ENCODE measurements at places on chromosomes 6 and 20.
A peak's percentile ranks its signal among the peaks of the same experiment; 100 is the strongest.

GRCh38 chr6:45921691-45922281 is 93.9 kb downstream of the CLIC5 start:
- DNase-seq: peak; percentile 64

GRCh38 chr20:12564979-12565378 is 443.8 kb upstream of the SPTLC3 start:
- DNase-seq: no peak

GRCh38 chr20:35467339-35468224 is 12.2 kb downstream of the CEP250 start:
- peak; percentile 63 for DNase-seq

- DNase-seq: no peak
Measured at GRCh38 chr6:75524322-75524972, 30.8 kb upstream of the FILIP1 start.

GRCh38 chr20:52847731-52848359 is 124.3 kb upstream of the TSHZ2 start:
- DNase-seq: no peak

DNA sequence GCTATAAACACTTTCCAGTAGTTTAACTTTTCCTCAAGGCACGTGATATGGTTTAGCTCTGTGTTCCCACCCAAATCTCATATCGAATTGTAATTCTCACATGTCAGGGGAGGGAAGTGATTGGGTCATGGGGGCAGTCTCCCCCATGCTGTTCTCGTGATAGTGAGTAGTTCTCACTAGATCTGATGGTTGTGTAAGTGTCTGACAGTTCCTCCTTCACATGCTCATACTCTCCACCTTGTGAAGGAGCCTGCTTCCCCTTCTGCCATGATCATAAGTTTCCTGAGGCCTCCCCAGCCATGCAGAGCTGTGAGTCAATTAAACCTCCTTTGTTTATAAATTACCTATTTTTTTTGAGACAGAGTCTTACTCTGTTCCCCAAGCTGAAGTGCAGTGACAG is 127.9 kb downstream of the DTNBP1 start:
- no peak for DNase-seq

GRCh38 chr6:77456531-77457248 is 6.6 kb downstream of the HTR1B start:
- DNase-seq: no peak

DNA sequence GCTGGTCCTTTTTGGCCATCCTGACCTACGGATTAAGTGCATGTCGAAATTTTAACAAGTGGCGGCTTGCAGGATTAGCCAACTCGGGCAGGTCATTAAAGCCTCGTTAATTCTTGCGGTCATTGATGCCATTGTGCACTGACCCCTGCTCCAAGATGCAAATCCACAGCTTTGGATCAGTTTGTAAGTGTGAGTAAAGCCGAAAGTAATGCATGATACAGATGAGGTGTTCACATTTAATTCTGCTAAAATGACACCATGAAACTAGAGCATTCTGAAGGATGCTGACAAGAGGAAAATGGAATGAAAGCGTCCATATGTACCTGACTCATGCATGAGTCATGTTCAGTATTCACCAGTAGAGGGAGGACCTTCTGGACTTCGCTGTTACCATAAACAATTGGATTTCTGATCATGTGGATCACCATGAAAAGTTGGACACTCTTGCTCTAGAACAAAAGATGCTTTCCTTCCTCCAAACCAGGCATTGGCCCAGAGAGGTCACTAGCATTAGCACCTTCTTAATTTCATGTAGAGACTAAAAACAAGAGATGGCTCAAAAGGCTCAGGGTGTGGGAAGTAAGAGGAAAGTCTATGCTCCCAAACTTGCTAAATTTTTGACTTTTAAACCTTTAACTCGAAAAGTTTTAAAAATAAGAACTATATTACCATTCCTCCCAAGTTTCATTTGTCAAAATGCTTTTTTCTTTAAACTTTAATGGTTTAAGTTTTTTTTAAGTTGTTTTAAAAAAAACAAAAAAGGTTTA is 48.0 kb downstream of the MUC22 start:
- no peak for DNase-seq

- DNase-seq: no peak
Measured at GRCh38 chr6:21634582-21634981, 41.0 kb downstream of the SOX4 start.

- DNase-seq: no peak
Measured at GRCh38 chr6:30806581-30807183, 62.3 kb upstream of the IER3 start.

- no peak for DNase-seq
Measured at GRCh38 chr6:123497025-123497424, 139.7 kb downstream of the TRDN start.

DNA sequence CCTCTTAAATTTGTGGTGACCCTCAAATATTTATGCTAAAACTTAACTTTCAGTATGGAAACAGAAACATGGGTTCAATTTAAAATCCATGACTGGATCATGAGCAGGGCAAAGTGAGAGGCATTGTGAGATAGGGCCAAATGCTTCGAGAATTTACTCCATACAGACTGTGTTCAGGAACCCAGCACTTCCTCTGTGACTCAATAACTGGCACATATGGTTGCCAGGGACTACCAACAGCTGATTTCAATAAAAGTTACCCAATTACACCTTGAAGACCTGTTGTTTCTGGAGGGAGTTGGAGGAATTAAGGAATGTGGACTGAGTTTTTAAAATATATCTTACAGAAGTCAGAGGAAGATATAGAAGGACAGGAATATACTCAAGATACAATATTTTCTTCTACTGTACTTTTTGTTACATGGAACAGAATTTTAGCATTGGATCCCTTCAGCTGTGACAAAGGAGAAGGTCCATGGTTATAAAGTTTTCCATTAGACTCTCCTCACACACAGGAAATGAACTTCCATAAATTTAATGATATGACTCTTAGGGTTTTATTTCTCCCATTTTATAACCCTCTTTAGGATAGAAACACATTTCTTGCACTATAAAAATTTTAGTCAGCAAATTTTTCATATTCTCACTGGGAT is 258.5 kb downstream of the KHDC1L start:
- DNase-seq: no peak

Data from gastrocnemius medialis (tissue), 4 donors.